ENCODE measurements at places on chromosomes 2 and 18.

GRCh38 chr2:105631922-105632321 lies 112.8 kb upstream of the NCK2 start:
- no peak for DNase-seq

DNA sequence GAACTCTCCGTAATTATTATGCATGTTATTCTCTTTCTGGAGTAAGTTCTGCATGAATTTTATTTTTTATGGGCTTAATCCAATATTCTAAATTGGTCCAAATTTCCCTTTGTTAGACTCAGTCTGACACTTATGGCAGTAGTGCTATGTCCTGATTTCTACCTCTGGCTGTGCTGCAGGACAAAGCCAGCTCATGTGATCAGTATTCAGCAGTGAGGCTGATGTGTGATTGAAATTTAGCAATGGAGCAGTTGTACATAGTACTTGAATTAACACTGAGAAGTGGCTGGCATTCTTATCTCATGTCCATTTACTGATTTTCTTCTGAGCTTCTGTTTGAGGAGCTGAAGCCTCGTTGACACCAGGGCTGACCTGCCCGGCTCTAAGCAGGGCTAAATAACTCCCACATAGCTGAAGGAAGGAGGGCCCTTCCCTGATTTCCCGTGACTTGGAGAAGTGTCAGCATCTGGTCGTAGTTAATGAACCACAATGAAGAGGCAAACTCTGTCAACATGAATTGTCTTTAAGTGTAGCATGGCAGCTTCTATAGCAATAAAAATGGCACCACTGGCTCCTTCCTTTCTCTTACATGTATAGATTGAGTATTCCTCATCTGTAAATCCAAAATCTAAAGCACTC lies 159.0 kb upstream of the RASGRP3 start:
- DNase-seq: no peak

- DNase-seq: no peak
Observed at GRCh38 chr2:128215897-128216642, 102.6 kb downstream of the HS6ST1 start.

GRCh38 chr2:235911633-235912233 lies 256.5 kb downstream of the GBX2 start:
- DNase-seq: no peak

DNA sequence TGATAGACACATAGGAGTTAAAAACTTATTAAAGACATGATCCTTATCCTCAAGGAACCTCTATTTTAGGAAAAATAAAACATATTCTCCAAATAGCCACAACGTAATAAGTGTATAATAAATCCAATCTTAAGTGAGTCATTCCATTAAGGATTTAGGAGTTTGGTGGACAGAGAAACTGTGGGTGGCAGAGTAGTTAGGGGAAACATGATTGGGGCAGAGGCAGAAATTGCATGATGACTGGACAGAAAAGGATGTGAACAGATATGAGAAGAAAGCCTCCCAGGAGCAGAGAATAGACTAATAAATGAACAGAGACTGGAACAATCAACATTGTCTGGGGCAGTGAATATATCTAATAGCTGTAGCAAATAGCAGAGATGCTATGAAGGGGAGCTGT lies 48.1 kb upstream of the SIGLEC15 start:
- no peak for DNase-seq

- DNase-seq: no peak
Observed at GRCh38 chr2:36823862-36824261, 127.4 kb downstream of the VIT start.

GRCh38 chr2:85255456-85255812 lies 72.4 kb downstream of the TGOLN2 start:
- DNase-seq: no peak

GRCh38 chr2:138071720-138072719 lies 107.7 kb downstream of the HNMT start:
- no peak for DNase-seq

- no peak for DNase-seq
Observed at GRCh38 chr2:206462240-206462854, 19.0 kb downstream of the ADAM23 start.

GRCh38 chr2:162926501-162926900 lies 87.9 kb upstream of the KCNH7 start:
- DNase-seq: no peak
